ENCODE measurements at places on chromosomes 16 and 17. TPM values are rescaled to one million over a fixed set of nuclear protein-coding genes. Genes with fewer than 3 reads are reported as not detected.

DNA sequence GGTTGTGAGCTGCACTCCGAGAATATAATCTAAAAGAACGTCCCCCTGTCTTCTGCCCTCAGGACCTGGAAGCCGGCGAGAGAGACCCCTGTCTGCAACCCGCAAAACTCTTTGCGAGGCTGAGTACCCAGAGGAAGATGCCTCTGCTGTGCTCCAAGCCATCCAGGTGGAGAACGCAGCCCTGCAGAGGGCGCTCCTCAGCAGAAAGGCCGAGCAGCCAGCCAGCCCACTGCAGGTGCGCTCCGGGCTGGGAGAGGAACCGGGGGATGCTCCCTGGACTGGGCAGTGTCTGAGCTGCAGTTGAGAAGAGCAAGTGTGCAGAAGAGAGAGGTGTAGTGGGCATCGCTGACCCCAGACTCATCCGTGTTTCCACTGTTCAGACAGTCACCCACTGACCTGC, 148.3 kb downstream of the KATNIP start:
- DNase-seq: no peak

DNA sequence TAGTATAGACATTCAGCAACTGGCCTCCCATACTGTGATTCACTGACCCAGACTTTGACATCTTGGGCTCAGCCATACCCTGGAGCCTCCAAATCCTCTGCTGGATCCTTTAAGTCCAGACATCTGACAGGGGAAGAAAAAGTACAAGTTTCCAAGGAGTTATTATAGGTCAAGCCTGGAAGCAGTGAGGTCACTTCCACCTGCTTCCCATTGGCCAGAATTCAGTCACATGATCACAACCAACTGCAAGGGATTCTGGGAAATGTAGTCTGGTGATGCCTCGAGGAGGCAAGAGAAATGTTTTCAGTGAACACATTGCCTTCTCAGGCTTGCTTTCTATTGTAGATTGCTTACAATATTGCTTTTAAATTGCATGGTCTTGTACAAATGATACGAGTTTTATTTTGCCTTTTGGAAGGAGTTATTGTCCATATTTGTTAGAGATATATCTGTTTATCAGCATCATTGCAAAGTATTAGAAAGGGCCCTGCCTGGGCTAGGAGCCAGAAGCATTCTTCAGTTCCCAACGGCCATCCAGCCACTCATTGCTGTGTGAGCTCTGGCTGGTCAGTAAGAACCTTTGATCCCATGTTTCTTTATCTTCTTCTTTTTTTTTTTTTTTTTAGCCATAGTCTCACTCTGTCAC, 696.9 kb downstream of the WWOX start:
- DNase-seq: no peak

Gene CTRB1
- not detected for total RNA-seq

GRCh38 chr16:66874079-66874775, 6.1 kb upstream of the PDP2 start:
- no peak for DNase-seq

Gene AOC2
- total RNA-seq: 2.5 TPM

Gene NXPH3
- total RNA-seq: 5.0 TPM

GRCh38 chr17:3732210-3732621, 8.5 kb downstream of the HASPIN start:
- DNase-seq: no peak

- DNase-seq: no peak
These were observed 35.4 kb downstream of the TMEM114 start for GRCh38 chr16:8554881-8555280.

DNA sequence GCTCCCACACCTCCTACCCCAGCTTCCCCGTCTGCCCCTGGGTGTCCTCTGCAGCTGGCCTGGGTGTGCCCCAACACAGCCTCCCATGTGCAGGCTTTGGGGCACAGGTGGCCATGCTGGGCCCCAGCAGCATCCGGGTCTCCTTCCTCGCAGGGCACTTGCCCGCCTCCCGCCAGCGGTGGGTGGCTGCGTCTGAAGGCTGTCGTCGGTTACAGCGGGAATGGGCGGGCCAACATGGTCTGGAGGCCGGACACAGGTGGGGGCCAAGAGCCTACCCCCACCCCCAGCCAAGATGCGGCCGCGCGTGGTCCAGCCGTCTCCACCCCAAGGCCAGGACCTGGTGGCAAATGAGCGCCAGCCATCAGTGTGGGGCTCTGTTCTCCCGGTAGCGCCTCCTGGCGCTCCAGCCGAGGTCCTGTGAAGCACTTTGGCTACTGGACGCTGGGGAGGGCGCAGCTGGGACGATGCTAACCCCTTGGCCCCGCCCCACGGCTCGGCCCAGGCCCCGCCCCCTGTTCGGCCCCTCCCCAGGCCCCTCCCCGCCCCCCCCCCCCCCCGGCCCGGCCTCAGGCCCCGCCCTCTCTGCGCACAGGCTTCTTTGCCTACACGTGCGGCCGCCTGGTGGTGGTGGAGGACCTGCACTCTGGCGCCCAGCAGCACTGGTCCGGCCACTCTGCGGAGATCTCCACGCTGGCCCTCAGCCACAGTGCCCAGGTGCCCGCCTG, 7.3 kb upstream of the RHOT2 start:
- peak; percentile 93 for DNase-seq

- no peak for DNase-seq
These were observed 13.4 kb downstream of the FBF1 start for GRCh38 chr17:75927286-75927922.

- no peak for DNase-seq
These were observed 9.6 kb downstream of the PIK3R6 start for GRCh38 chr17:8857919-8858318.

Gene GNGT2
- total RNA-seq: 1.7 TPM

Gene CACNA1H
- total RNA-seq: 167 TPM

GRCh38 chr17:14334919-14335318, 34.0 kb downstream of the HS3ST3B1 start:
- DNase-seq: no peak

- no peak for DNase-seq
These were observed 15.7 kb downstream of the ASGR2 start for GRCh38 chr17:7098802-7099459.

DNA sequence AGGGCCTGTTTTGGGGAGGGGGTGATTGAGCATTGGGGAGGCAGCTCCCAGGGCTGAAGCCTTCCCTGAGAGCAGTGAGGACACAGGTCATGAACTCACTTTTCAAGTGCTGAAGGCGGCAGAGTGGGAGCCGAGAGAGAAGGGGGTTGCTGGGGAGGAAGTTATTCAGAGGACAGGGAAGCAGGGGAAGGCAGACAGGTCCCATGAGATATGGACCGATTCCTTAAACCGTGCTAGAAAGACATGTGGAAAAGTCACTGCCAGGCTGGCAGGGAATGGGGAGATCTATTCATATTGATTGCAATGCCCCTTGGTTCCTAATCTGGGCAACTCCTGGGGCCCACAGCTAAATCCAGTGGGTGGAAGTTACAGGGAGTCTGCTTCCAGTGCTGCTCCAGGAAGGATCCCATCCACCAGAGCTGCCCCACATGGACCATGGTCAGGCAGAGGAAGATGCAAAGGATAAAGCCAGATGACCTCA, 1.1 kb downstream of the CCL4 start:
- DNase-seq: no peak

- DNase-seq: no peak
These were observed 207.8 kb downstream of the SHISA9 start for GRCh38 chr16:13109171-13109570.

GRCh38 chr17:41618341-41619035, 5.9 kb downstream of the KRT17 start:
- peak; percentile 55 for DNase-seq

Data from suprapubic skin (tissue), 4 donors.